ENCODE measurements at places on chromosomes 11 and 22.

GRCh38 chr22:29433856-29434255 lies 4.5 kb upstream of the RFPL1 start:
- DNase-seq: no peak

- DNase-seq: no peak
These were observed 149.8 kb upstream of the MPPED2 start for GRCh38 chr11:30735946-30736345.

GRCh38 chr22:33188326-33188725 lies 130.1 kb upstream of the SYN3 start:
- no peak for DNase-seq

- DNase-seq: peak; percentile 62
These were observed 555.8 kb downstream of the BUD13 start for GRCh38 chr11:116217006-116217405.

- DNase-seq: no peak
These were observed 315.1 kb upstream of the API5 start for GRCh38 chr11:42996421-42997307.

- peak; percentile 70 for DNase-seq
These were observed 4.5 kb upstream of the TBX10 start for GRCh38 chr11:67644042-67644441.
